ENCODE measurements at places on chromosomes 13 and 19.
A peak's percentile ranks its signal among the peaks of the same experiment; 100 is the strongest.

DNA sequence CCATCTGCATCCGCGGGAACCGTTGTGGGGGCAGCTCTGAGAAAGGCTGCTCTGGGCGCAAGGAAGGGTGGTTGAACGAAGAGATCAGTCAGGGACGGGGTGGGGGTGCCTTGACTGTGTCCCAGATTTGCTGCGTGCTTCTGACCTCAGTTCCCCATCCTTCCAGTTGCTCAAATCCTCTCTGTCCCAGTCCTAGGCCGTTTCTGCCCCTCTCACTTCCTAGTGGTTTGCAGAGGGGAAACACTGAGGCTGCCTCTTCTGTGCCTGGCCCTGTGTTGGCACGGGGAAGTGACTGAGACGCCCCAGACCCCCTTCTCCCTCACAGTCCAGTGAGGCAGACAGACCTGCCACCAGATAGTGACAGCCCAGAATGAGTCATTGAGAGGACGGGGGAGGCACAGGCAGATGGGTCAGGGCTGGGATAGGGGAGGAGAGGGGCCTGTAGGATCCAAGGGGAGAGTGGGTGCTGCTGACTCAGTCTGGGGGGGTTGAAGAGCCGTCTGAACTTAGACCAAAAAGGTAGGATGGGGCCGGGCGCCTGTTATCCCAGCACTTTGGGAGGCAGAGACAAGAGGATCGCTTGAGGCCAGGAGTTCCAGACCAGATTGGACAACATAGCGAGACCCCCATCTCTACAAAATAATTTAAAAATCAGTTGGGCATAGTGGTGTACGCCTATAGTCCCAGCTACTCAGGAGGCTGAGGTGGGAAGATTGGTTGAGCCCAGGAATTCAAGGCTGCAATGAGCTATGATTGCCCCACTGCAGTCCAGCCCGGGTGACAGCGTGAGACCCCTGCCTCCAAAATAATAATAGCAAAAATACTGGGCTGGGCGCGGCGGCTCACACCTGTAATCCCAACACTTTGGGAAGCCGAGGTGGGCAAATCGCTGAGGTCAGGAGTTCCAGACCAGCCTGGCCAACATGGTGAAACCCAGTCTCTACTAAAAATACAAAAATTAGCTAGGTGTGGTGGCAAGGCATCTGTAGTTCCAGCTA, 26.5 kb downstream of the NUMBL start:
- no peak for DNase-seq

DNA sequence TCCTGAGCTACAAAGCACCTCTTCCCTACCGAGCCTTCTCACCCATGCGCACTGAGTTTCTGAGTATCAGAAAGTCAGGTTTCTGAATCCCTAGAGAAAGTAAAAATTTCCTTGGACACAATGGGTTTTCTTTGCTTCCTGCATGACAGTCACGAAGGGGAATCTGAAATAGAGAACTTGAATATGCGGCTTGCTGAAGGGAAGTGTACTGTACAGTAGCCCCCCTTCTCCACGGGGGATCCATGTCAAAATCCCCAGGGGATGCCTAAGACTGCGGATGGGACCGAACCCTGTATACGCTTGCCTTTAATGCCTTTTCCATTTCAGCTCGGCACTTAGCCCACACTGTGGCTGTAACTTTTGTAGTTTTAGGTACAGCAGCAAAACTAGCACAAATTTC, 107.9 kb downstream of the GGACT start:
- DNase-seq: no peak

DNA sequence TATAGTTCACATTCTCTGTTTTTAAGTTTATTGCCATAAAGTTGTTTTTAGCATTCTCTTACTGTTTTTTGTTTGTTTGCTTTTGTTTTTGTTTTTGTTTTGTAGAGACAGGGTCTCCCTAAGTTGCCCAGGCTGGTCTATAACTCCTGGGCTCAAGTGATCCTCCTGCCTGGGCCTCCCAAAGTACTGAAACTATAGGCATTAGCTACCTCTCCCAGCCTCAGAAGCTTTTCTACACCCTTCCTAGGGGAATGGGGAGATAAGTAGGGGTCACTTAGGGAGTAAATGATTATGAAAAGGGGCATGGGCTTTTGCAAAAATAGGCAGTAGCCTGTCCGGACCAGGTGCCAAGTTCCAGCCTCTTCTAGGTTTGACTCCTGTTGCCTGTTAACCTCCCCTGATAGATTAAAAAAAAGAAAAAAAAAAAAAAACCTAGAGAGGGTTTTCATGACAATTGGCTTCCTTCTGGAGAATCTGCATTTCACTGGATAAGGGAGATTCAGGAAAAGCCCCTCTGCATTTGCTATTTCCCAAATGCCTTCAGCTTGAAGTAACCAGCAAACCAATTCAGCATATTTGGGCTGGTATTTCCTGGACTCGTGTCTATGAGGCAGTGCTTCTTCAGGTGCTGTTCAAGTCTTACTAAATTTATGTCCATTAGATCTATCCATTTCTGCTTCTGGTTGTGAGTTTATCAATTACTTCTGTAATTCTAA, 216.8 kb downstream of the TM9SF2 start:
- DNase-seq: no peak

DNA sequence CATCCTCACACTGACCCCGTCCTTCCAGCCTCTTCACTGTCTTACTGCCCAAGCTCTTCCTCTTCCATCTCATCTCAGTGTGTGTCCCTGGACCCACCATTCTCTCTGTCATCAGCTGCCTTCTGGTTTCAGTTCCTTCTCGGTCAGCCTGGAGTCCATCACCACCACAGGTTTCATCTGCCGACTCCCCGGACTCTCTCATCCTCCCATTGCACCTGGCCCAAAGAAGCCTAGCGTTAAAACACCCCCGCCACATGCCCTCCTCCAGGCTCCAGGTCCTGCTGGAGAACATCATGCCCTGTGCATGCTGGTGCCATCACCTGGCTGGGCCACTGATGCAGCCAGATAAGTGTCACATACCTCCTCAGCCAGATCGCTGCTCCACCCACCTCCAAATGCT, 122.1 kb upstream of the GPR12 start:
- no peak for DNase-seq

GRCh38 chr19:14563989-14564651, 7.7 kb downstream of the NDUFB7 start:
- DNase-seq: peak; percentile 61
